Hematopoietic multipotent progenitor cell treated with erythropoietin and hydrocortisone succinate and interleukin-3 and kit ligand, for 6 days (in vitro differentiated cells): ENCODE measurements at places on chromosomes 6 and 20.
A peak's percentile ranks its signal among the peaks of the same experiment; 100 is the strongest.

DNA sequence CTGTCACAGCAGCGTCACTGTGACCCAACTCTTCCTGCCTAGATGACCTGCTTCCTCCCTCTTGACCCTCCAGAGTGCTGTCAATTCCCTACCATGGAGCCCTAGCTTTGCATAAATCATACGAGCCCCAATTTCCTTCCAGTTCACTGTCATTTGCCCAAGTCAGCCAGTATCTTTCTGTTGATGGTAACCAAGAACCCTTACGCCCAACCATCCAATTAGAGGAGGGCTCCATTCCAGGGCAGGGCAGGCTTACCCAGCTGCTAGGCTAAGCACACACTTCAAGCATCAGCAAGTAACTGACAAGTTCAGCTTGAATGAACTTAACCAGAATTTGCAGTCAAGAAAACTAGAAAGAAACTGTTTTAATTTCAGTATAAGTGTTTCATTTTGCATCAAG is 25.7 kb downstream of the WFDC3 start:
- DNase-seq = no peak

GRCh38 chr6:158907931-158908330 is 88.8 kb upstream of the EZR start:
- no peak for DNase-seq

- DNase-seq = no peak
Measured at GRCh38 chr6:146056506-146056905, 27.6 kb downstream of the GRM1 start.

DNA sequence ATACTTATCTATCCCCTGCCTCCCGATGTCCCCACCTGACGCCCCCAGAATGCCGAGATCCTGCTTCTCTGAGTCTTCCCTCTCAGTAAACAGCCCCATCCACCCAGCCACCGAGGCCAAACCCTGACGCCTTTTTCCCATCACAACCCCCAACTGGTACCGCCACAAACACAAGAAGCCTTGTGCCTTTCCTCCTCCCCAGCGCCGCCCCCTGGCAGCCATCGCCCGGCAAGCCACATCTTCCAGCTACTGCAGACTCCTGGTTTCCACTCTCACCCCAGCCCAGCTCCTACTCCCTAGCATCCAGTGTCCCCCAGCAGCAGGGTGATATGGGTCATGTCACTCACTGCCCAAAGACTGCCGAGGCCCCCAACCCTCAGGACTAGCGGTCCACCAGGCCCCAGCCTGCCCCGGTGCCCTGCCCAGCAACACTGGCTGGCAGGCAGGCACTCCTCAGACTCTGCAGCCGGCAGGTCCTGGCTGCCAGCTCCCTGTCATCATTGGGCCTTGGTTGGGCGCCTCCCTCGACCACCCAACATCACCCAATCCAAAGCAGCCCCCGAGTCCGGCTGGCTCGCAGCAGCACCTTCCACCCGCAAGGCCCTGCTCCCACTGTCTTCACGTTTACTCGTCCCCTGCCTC is 11.2 kb downstream of the TCFL5 start:
- DNase-seq = no peak

GRCh38 chr20:61535956-61536355 is 283.9 kb downstream of the CDH4 start:
- no peak for DNase-seq

DNA sequence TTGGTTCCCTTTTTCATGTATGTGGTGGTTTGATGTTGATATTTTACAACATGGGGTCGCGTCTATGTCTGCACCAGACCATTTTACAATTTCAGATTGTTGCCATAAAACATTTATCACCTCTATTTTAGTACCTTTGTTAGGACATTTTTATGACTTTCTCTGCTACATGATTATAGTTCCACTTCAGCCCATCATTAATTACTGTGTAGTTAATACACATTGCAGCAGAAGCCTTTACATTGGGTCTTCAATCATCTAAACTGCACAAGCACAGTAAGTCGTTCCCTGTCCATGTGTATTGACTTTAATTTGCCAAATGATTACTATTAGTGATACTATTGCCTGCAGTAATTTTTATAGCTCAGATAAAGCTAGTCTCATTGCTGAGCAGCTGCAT is 15.7 kb upstream of the TMEM217 start:
- DNase-seq = no peak

GRCh38 chr6:109477725-109478124 is 5.3 kb downstream of the ZBTB24 start:
- no peak for DNase-seq

DNA sequence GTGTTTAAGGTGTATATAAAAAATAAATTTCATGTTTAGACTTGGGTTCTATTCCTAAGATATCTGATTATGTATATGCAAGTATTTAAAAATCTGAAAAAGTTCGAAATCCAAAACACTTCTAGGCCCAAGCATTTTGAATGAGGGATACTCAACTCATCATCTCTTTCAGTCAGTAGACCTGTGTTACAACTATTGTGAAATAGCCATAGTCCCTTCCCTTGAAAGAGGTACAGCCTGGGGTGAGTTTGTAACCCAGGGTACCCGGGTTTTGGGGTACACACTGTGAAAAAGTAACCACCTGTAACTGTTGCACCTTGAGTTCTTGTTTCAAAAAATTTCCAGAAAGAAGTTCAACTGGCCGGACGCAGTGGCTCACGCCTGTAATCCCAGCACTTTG is 76.6 kb upstream of the DOK5 start:
- no peak for DNase-seq

GRCh38 chr6:109453594-109454495 is 1.7 kb downstream of the MICAL1 start:
- DNase-seq = no peak

DNA sequence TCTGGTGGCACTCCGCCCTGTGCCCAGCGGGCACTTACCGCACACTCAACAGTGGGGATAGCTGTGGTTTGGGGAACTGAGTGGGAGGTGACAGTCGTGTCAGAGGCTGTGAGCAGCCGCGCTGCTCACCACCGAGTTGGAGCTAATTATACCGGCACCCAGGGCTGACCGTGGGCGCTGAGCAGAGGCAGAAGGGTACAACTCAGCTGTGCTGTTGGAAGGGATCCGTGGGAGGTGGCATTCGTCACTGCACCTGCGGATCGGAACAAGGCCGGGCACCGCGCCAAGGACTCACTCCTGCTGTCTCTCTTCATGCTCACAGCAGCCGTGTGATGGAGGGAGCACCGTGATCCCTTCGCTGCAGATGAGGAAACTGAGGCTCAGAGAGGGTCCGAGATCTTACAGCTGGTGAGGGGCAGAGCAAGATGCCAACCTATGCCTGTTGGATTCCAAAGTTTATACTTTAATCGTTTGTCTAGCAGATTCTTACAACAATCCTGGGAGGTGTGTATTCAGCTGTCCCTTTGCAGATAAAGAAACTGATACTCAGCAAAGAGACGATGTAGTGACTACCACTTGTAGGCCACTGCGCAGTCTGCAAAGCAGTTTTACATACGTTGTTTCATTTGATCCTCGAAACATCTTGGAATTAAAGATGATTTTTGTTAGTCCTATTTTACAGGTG is 713 bp upstream of the ELMO2 start:
- DNase-seq = peak; percentile 69

DNA sequence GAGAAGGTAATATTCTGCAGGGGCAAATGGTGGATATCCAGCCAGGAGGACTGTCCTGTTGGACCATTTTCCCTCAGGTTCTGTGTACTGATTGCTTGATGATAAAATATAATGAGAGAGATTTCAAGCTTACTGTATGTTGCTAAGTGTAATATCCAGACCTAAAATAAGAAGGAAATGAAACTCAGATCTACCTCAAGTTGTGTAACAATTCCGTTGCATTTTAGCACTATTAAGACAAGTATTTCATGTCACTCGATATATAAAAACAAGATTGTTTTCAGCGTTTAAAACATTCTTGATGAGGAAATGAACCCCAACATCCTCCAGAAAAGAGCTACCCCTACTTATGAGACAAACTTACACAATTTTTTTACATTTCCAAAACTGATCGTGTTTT is 57.2 kb downstream of the RGS17 start:
- no peak for DNase-seq

- DNase-seq = peak; percentile 70
Measured at GRCh38 chr6:150685860-150686259, 86.2 kb downstream of the PLEKHG1 start.

DNA sequence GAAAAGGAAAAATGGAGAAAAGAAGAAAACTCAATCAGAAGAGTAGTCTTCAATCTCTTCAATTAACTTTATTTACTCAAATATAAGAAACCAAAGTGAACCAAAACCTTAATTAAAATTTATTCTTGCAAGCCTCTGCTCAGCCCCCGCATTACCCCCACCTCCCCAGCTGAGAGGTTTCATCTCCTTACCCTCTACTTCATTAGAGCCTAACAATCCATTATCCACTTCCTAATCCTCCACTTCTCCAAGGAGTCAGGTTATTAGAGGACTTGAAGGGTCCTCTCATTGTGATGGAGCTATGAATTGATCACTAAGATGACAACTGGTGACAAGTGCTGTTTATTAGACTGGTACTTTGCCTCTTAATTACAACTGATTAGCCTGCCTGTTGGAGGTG is 956.5 kb downstream of the TFAP2A start:
- DNase-seq = no peak
